ENCODE measurements at places on chromosomes 16 and 17.

GRCh38 chr16:11542069-11542744 is 44.5 kb downstream of the LITAF start:
- DNase-seq, result no peak

GRCh38 chr16:4548124-4548523 is 8.0 kb upstream of the C16orf96 start:
- DNase-seq, result no peak

- DNase-seq, result no peak
These were observed 20.4 kb downstream of the POLR3E start for GRCh38 chr16:22317625-22318024.

GRCh38 chr16:4231367-4231766 is 10.5 kb downstream of the SRL start:
- no peak for DNase-seq

DNA sequence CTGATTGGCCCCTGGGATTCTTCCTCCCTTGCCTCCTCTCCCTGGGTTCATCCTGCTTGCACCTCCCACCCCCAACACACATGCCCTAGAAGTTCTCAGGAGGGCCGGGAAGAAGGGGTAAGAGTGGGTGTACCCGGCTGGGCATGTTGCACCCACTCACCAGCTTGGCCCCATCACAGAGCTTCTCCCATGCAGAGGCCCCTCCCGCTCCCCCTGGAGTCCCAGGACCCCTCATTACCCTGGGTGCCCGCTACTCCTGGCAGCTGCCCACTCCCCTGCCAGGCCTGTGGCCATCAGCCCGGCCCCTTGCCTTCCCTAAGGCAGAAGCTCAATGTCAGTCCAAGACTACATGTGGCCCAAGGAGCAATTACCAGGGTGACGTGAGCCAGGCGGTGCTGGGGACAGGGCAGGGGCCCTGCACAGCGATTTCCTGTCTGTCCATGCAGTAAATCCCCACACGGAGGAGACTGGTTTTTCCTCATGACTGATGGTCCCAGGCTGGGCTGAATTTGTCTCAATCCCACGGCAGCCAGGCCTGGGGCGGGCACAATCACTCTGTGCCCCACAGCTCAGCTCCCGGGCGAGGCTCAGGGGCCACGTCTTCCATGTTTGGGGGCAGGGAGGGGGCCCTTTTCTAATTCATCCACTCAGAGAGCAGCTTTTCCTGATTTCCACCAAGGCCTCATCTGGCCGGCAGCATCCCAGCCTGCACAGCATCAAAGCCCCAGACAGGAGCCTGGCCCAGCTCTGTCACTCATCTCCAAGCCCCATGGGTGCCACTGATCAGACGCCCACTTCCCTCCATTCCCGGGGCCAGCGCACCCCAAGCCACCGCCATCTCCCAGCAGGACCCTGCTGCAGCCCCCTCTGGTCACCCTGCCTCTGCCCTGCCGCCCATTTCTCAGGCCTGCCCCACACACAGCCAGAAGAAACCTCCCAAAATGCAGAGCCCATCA is 234.7 kb downstream of the KATNIP start:
- no peak for DNase-seq

- no peak for DNase-seq
These were observed 71.7 kb downstream of the HLF start for GRCh38 chr17:55336426-55336825.

DNA sequence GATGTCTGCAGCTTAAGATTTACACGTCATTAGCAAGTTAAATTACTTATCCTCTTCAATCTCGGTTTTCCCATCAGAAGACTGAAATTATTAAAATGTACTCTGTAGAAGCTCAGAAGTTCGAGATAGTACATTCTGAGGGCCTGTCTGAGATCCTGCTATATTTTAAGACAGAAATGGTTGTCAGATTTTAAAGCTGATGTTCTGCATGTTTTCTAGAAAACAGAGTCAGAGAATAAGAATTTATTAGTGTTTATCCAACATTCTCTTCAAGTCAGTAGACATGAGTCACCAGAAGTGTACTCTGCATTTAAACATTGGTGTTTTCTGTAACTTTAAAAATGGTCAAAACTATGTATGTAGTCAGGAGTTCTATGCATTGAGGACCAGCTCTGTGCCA is 155.2 kb upstream of the MYOCD start:
- DNase-seq, result no peak

- no peak for DNase-seq
These were observed 9.2 kb downstream of the ZDHHC7 start for GRCh38 chr16:85002099-85002541.

- no peak for DNase-seq
These were observed 24.9 kb downstream of the DBNDD1 start for GRCh38 chr16:89994389-89994720.

GRCh38 chr16:23428351-23428750 is 24.6 kb downstream of the COG7 start:
- no peak for DNase-seq

GRCh38 chr16:7910116-7910515 is 577.5 kb downstream of the RBFOX1 start:
- DNase-seq, result no peak

GRCh38 chr17:31266042-31266441 is 31.0 kb downstream of the OMG start:
- DNase-seq, result no peak

DNA sequence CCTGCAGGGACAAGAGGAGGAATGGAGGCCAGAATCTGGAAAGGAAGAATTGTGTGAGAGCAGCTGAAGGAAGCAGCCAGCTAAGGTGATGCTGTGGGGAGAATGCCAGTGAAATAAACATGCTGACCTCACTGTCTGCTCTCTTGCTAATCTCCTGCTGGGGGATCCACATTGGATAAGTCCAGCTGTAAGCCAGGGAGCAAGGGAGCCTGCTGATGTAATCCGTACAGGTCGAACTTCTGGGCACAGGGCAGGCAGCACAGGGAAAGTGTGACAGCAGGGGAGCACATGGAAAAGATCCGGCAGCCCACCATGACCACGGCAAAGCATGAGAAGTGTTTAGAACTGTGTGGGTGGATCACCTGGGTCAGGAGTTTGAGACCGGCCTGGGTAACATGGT is 7.5 kb upstream of the XPO6 start:
- no peak for DNase-seq

GRCh38 chr16:3946604-3947180 is 66.2 kb upstream of the CREBBP start:
- no peak for DNase-seq

- DNase-seq, result no peak
These were observed 136.7 kb upstream of the NUDT7 start for GRCh38 chr16:77585379-77586251.

- no peak for DNase-seq
These were observed 95.6 kb downstream of the SALL1 start for GRCh38 chr16:51055434-51055833.

- no peak for DNase-seq
These were observed 5.9 kb upstream of the METTL16 start for GRCh38 chr17:2517539-2517938.

GRCh38 chr17:13395862-13396261 is 205.9 kb downstream of the HS3ST3A1 start:
- DNase-seq, result no peak

DNA sequence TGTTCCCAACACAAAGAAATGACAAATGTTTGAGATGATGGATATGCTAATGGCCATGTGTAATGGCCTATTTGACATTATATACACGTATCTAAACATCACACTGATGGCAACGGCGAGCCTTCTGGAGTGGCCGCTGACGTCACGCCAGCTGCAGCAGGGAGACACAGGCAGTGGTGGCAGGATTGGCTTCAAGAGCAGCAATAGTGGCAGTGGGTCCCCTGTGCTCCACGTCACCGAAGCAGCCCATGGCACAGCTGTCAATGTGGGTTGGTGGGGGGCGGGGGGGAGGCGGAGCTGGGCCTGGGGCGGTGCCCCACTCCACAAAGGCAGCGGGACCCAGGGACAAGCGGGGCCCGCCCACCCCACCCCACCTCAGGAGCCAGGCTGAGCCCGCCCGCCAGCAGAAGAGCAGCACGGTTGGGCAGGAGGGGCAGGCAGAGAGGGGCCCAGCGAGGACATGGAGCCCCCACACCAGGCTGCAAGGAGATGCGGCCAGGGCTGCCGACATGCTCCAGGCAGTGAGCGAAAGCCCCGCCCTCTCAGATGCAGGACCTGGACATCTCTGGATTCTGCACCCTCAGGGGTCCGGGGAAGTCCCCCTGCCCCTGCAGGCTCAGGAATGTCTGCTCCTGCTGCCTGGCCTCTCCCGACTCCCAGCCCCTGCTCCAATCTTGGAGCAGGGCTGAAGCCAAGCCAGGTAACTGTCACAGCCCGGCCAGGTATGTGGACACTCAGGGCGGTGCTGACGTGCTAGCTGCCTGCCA is 64.6 kb downstream of the USP32 start:
- DNase-seq, result no peak

GRCh38 chr16:19284207-19284606 is 1.3 kb upstream of the CLEC19A start:
- DNase-seq, result no peak

- DNase-seq, result no peak
These were observed 13.1 kb downstream of the ABCA9 start for GRCh38 chr17:69047368-69048263.

GRCh38 chr16:11121083-11121608 is 134.9 kb downstream of the SOCS1 start:
- DNase-seq, result no peak

GRCh38 chr17:78390241-78391050 is 12.0 kb downstream of the PGS1 start:
- DNase-seq, result no peak

- no peak for DNase-seq
These were observed 504 bp upstream of the COPRS start for GRCh38 chr17:31859487-31860008.

DNA sequence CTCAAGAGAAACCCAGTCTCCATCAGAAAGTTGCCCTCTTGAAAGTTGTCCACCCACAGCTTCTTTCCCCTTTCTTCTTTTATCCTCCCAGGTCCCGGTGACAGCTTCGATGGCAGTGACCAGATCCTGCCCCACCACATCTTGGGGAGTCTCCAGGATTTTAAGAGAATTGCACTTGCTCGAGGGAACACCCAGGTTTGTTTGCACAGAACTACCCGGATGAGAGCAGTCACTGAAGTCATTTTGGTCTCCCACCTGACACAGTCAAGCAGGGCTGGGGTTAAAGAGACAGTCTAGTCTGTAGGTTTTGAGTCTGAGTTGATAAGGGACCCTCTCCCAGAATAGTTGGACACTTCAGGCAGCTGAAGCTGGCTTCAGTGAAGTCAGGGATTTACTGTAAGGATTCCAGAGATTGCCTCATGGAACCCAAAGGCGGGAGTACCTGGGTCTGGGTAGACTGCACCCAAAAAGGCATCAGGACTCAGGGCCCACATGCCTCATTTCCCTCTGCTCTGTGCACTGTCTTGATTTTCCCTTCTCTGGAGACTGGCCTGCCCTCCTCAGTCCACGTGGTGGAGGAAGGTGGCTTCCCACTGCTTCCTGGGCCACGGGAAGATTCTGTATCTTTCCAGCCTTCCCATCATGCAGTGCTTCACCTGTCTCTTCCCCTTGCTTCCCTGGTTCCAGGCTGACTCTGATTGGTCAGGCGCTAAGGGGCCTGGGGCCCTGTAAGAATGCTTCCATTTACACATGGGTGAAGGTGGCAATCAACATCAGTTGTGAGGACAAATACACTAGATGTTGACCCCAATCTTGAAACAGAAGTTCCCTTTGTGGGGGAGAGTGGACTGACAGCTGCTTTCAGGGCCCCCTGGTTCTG is 9.5 kb downstream of the MYCBPAP start:
- no peak for DNase-seq

DNA sequence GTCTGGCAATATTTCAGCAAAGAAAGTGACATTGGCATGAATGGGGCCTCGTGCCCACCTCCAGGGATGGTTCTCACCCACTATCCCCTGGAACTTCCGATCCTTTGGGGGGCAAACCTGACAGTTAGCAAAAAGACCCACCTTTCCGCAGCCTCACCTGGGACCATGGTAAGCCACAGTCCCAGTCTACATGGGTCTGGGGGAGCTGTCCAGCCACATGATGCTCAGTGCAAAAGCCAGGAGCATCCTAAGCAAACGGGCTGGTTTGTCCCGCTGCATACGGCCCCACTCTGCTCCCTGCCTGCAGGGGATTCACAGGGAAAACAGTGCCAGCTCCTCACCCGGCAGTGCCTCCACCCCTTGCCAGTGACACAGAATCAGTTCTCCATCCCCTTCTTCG is 19.3 kb downstream of the AIPL1 start:
- no peak for DNase-seq

DNA sequence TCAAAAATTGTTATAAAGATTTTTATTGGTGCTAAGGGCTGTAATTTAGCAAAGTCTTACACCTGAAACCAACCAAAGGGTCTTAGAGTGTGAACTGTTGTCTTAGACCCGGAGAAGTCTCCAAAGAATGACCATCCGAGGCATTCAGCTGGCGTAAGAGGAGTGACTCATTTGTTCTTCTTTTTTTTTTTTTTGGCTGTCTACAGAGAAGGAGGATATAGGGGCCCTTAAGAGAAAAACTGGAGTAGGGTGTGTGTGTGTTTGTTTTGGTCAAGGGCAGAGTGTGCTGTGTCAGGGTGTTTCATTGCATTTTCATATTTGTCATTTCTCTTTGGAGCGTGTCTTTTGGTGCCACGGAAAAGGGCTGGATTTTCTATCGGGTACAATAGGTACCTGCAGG is 508.0 kb downstream of the WWOX start:
- no peak for DNase-seq

GRCh38 chr17:78332991-78333390 is 26.9 kb downstream of the SOCS3 start:
- no peak for DNase-seq

GRCh38 chr17:78934681-78935418 is 9.7 kb upstream of the TIMP2 start:
- DNase-seq, result no peak

DNA sequence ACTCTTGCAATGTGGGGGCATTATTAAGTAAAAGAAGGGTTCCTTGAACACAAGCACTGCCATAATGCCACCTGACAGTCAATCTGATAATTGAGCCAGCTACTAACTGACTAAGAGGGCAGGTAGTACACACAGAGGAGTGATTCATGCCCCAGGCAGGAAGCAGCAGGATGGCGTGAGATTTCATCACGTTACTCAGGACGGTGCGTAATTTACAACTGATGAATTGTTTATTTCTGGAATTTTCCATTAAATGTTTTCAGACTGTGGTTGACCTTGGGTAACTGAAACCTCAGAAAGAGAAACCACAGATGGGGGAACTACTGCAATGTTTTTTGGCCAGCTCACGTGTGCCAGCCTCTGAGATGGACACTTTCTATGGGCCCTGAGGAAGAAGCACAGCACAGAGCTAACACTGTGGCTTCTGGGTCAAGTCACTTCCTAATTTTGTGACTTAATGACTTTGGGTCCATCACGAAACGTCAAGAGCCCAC is 46.7 kb downstream of the C17orf67 start:
- no peak for DNase-seq

GRCh38 chr16:66003201-66003600 is 363.3 kb upstream of the CDH5 start:
- no peak for DNase-seq

Measured in NCI-H1930 (cell line).